Right lobe of liver (tissue), 6 donors: ENCODE measurements at places on chromosomes 12 and 14. TPM values are rescaled to one million over a fixed set of nuclear protein-coding genes. Genes with fewer than 3 reads are reported as not detected.

DNA sequence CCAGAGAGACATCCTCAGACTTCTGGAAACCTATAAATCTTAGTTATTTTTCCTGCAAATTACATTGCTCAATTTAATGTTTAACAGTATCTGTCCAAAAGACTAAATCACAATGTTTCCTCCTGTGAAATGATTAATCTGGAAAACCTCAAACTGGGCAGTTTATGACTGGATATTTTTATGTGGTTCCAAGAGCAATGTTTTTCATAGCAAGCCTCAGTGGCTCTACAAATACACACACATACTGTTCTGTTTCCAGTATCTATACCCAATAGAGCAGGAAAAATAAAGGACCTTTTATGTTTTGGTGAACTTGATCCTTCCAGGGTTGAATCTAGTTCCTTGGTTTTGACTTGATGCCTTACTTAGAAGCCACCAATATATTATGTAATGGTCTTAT is 9.2 kb downstream of the NID2 start:
- no peaks in the 10 kb centered on the region for H3K27me3 ChIP-seq
- no peak for DNase-seq
- H3K4me3 ChIP-seq: no peak overlapping the region
- H3K27ac ChIP-seq: no peak overlapping the region
- no peaks in the 10 kb centered on the region for H3K4me1 ChIP-seq
- H3K36me3 ChIP-seq: no peaks in the 10 kb centered on the region

GRCh38 chr12:75888399-75888798 is 143.2 kb downstream of the PHLDA1 start:
- DNase-seq: no peak
- no peaks in the 10 kb centered on the region for H3K4me1 ChIP-seq
- no peaks in the 10 kb centered on the region for H3K27me3 ChIP-seq
- no peaks in the 10 kb centered on the region for H3K36me3 ChIP-seq

- H3K27ac ChIP-seq: no peak overlapping the region
- no peaks in the 10 kb centered on the region for H3K27me3 ChIP-seq
- no peak overlapping the region for H3K4me3 ChIP-seq
- DNase-seq: no peak
- H3K4me1 ChIP-seq: no peaks in the 10 kb centered on the region
Observed at GRCh38 chr14:25094171-25094907, 44.4 kb upstream of the STXBP6 start.

GPR65 gene
- total RNA-seq: 2.7 TPM

GRCh38 chr12:47887529-47887928 is 17.3 kb downstream of the VDR start:
- H3K4me3 ChIP-seq: no peak overlapping the region
- no peaks in the 10 kb centered on the region for H3K27me3 ChIP-seq
- no peak overlapping the region for H3K27ac ChIP-seq
- DNase-seq: no peak

LGR5 gene
- 0.15 TPM for total RNA-seq

DNA sequence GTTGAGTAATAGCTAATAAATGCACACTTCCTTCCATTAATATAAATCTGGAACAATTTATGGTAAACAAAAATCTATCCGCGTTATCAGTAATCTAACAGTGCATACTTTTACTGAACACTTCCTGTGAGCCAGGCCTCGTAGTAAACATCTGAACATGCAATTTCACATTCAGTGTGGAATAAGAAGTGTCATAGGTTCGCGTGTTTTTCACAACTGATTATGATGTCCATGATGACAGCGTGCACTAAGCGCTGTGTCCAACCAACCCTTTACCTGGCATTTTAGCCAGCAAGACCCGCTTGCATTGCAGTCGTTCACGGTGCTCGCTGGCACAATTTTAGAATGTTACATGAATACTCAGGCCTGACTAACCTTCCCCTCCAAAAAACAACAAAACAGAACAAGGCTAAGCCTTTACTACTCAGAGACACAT is 2.1 kb downstream of the PNMA1 start:
- peak overlapping the region; percentile 65 for H3K4me3 ChIP-seq
- DNase-seq: no peak
- H3K27ac ChIP-seq: no peak overlapping the region
- H3K36me3 ChIP-seq: peaks cover 3% of the 10 kb centered on the region

CLEC6A gene
- total RNA-seq: not detected

- H3K36me3 ChIP-seq: peaks cover 5% of the 10 kb centered on the region
- no peaks in the 10 kb centered on the region for H3K4me1 ChIP-seq
- DNase-seq: no peak
- H3K27ac ChIP-seq: no peak overlapping the region
- H3K4me3 ChIP-seq: no peak overlapping the region
Observed at GRCh38 chr12:67659292-67659691, 10.7 kb downstream of the DYRK2 start.

RAPGEF3 gene
- 0.81 TPM for total RNA-seq

DNA sequence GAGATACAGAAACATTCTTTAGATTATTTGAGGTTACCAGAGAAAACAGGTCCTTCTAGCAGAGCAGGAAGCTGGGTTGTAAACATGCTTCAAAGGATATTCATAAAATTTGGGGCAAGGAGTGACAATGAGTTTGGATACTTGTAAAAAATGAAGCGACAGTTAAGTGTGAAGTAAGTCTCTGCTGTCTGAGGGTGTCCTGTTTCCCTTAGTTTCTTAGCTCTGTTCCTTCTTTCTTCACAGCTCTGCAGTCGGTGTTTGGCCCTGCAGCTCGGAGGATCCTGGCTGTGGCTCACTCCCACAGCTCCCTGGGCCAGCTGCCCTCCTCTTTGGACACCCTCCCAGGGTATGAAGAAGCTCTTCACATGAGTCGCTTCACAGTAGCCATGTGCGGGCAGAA is 10.8 kb downstream of the TMEM52B start:
- H3K36me3 ChIP-seq: no peaks in the 10 kb centered on the region
- no peak for DNase-seq
- H3K4me3 ChIP-seq: no peak overlapping the region
- no peaks in the 10 kb centered on the region for H3K27me3 ChIP-seq

SYT10 gene
- total RNA-seq: 0.37 TPM

MIP gene
- total RNA-seq: 0.76 TPM

DNA sequence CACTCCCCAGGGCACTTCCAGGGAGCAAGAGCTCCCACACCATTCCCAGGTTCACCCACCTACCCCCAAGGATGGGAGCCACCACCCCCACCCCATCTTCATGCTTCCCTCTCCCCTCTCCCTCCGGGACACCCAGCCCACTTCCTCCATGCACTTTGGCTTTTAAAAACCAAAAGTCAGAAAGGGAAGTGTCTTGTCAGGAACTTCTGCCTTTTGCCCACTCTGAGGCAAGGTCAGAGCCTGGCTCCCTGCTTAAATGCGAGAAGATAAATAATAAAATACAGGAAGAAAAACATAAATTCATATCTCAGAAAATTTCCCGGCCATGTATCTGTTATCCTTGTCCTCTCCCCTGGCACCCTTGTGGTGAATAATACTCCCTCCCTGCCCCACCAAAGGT is 81.6 kb downstream of the PTGER2 start:
- H3K27ac ChIP-seq: no peak overlapping the region
- DNase-seq: no peak
- no peaks in the 10 kb centered on the region for H3K4me1 ChIP-seq
- no peak overlapping the region for H3K4me3 ChIP-seq
- no peaks in the 10 kb centered on the region for H3K27me3 ChIP-seq

- no peaks in the 10 kb centered on the region for H3K4me1 ChIP-seq
- no peaks in the 10 kb centered on the region for H3K27me3 ChIP-seq
- no peak for DNase-seq
- no peak overlapping the region for H3K4me3 ChIP-seq
Observed at GRCh38 chr12:58364389-58365086, 423.2 kb downstream of the ATP23 start.

- no peak for DNase-seq
- H3K36me3 ChIP-seq: peaks cover 14% of the 10 kb centered on the region
- H3K4me1 ChIP-seq: no peaks in the 10 kb centered on the region
- H3K4me3 ChIP-seq: peak overlapping the region; percentile 95
- peak overlapping the region; percentile 74 for H3K27ac ChIP-seq
- no peaks in the 10 kb centered on the region for H3K27me3 ChIP-seq
Observed at GRCh38 chr12:111686574-111687105, 787 bp downstream of the ACAD10 start.

GRCh38 chr14:92787554-92787953 is 6.6 kb upstream of the GOLGA5 start:
- H3K4me3 ChIP-seq: no peak overlapping the region
- no peak for DNase-seq
- H3K27me3 ChIP-seq: no peaks in the 10 kb centered on the region

DNA sequence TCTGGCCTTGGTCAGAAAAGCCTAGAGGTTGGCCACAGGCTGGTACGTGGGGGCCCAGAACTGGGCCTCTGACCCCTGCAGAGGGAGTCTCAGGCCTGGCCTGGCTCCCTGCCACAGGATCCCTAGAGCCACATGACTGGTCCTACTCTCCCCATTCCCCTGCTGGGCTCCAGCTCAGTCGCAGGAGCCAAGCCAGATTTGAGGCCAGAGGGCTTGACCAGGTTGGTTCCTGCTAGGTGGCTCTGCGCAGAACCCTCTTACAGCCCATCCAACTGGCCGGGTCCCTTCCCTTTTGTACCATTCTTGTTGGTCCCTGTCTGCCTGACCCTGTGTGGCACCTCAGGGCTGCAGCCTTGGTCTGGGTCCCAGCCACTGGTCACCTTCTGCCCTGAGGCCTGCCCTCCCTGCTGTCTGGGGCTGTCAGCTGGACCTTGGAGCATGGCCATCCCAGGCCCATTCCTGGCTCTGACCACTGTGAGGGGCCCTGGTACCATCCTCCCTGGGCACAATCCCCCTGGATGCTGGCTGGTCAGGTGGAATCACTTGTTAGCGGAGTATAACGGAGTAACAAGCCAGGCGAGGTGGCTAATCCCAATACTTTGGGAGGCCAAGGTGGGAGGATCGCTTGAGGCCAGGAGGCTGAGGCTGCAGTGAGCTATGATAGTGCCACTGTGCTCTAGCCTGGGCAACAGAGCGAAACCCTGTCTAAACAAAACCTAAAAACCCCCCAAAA is 22.9 kb upstream of the PPP1R13B start:
- no peaks in the 10 kb centered on the region for H3K36me3 ChIP-seq
- no peak for DNase-seq

DNA sequence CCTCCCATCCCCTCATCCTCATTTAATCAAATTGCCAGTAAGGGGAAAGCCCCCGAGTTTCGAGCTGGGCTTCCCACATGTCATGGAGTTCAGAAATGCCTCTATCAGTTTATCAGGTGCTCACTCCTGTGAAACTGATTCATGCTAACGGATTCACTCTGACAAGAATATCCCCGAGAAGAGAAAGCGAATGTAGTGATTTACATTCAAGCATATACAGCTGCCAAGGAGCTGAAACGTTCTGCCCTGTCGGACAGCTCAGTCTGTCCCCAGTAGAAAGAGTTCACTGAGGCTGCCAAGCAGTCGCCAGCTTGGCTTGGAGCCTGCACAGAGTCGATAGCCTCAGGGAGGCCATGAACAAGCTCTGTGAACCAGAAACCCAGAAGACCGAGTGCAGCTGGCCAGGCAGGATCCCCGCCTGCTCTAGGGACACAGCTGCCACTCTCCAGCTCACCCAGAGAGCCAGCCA is 88.4 kb downstream of the TMCC3 start:
- H3K4me3 ChIP-seq: no peak overlapping the region
- peaks cover 3% of the 10 kb centered on the region for H3K4me1 ChIP-seq
- no peak overlapping the region for H3K27ac ChIP-seq
- H3K36me3 ChIP-seq: no peaks in the 10 kb centered on the region
- no peaks in the 10 kb centered on the region for H3K27me3 ChIP-seq

DNA sequence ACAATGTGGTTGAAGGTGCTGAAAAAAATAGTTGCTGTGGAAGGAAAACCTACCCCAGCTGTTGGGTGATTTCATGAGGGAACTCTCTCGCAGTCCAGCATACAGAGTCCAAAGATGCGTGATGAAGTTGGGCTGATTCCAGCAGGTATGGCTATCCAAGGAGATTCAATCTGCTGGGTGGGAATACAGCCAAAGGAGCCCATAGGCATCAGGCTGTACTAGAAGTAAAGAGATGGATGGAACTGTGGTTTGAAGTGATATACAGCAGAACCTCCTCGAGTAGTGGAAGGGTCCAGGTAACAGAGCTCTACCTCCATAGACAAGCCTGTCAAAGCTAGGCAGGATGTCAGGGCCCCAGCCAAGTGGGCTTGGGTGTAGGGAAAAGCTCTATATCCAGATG is 11.5 kb upstream of the TMTC2 start:
- H3K4me1 ChIP-seq: no peaks in the 10 kb centered on the region
- H3K27ac ChIP-seq: no peak overlapping the region
- H3K27me3 ChIP-seq: no peaks in the 10 kb centered on the region
- H3K4me3 ChIP-seq: no peak overlapping the region
- no peaks in the 10 kb centered on the region for H3K36me3 ChIP-seq
- DNase-seq: no peak

- no peak overlapping the region for H3K27ac ChIP-seq
- no peaks in the 10 kb centered on the region for H3K4me1 ChIP-seq
- H3K36me3 ChIP-seq: no peaks in the 10 kb centered on the region
- H3K4me3 ChIP-seq: no peak overlapping the region
Observed at GRCh38 chr12:20505056-20505455, 136.7 kb downstream of the PDE3A start.

DBX2 gene
- total RNA-seq: not detected

ADAM20 gene
- 0.73 TPM for total RNA-seq
